ENCODE measurements at places on chromosomes 4 and X. TPM values are rescaled to one million over a fixed set of nuclear protein-coding genes. Genes with fewer than 3 reads are reported as not detected.
A peak's percentile ranks its signal among the peaks of the same experiment; 100 is the strongest.

The ARX gene
- total RNA-seq = not detected

DNA sequence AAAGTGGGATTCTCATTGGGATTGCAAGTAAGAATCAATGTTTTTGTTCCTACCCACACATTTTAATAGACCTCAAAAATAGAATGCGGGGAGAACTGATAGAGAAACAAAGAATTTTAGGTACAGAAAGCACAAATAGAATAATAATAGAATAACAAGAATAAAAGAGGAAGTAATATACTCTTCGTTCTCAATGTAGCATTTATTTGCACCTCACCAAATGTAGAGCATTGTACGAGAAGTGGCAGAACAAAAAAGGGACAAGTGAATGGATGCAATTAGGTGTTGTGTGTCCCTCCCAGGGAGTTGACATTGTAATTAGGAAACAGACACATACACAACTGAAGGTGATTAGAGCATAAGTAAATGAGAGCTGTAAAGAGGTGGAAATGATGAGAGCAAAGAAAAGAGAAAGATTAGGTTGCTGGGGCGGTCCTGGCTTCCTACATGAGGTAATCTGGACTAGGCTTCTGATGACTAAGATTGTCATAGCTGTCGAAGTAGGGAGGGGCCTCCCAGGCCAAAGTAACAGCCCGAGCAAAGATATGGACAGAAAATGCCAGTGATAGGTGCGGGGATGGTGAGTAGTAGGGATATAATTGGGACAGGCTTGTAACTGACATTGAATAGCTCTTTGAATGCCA lies 10.4 kb downstream of the RAB9A start:
- H3K27me3 ChIP-seq = no peaks in the 10 kb centered on the region
- peaks cover 75% of the 10 kb centered on the region for H3K4me1 ChIP-seq
- no peak overlapping the region for H3K27ac ChIP-seq
- DNase-seq = no peak
- no peak overlapping the region for H3K4me3 ChIP-seq
- H3K36me3 ChIP-seq = no peaks in the 10 kb centered on the region

The DCHS2 gene
- total RNA-seq = not detected

The XKRX gene
- total RNA-seq = 3.5 TPM

DNA sequence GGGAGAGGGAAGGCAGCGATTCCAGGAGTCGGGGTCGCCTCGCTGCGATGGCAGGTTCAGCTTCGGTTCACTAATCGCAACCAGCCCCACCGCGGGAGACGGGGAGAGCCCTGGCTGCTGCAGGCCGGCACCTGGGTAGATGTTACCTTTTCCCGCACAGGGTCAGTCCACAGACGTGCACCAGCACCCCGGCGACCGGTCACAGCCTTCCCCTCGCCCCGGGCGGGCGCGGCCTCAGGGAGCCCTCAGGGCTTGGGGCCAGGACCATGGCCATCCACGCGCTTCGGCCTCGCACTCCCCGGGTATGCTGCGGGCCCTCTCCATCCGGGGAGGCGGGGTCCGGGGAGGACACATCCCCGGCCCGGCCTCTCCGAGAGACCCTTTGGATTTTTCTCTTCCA lies 26.1 kb upstream of the EXOC1L start:
- no peak for DNase-seq
- no peaks in the 10 kb centered on the region for H3K36me3 ChIP-seq
- peaks cover 4% of the 10 kb centered on the region for H3K4me1 ChIP-seq
- H3K27me3 ChIP-seq = peaks cover 55% of the 10 kb centered on the region
- no peak overlapping the region for H3K27ac ChIP-seq
- H3K4me3 ChIP-seq = peak overlapping the region; percentile 34

DNA sequence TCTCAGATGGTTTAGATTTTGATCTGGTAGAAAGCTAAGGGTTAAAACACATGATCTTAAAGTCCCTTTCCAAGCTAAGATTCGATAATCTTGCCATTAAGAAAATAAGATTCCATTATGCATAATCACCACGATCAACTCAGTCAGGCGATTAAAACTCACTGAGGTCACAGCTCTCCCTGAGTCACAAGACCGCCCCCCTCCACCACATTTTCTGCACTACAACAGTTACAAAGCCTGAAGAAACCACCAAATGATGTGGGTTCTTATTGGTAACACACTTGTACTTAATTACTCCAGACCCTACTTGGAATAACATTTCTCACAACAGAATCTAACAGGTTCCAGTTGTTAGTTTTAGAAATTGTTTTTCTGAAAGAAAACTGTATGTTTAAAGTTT lies 62.8 kb downstream of the SH3KBP1 start:
- no peak overlapping the region for H3K27ac ChIP-seq
- H3K27me3 ChIP-seq = no peaks in the 10 kb centered on the region
- H3K4me3 ChIP-seq = no peak overlapping the region
- DNase-seq = no peak
- H3K4me1 ChIP-seq = no peaks in the 10 kb centered on the region

Data from esophagus squamous epithelium (tissue), 5 donors.